ENCODE measurements at places on chromosomes 16 and 17.

DNA sequence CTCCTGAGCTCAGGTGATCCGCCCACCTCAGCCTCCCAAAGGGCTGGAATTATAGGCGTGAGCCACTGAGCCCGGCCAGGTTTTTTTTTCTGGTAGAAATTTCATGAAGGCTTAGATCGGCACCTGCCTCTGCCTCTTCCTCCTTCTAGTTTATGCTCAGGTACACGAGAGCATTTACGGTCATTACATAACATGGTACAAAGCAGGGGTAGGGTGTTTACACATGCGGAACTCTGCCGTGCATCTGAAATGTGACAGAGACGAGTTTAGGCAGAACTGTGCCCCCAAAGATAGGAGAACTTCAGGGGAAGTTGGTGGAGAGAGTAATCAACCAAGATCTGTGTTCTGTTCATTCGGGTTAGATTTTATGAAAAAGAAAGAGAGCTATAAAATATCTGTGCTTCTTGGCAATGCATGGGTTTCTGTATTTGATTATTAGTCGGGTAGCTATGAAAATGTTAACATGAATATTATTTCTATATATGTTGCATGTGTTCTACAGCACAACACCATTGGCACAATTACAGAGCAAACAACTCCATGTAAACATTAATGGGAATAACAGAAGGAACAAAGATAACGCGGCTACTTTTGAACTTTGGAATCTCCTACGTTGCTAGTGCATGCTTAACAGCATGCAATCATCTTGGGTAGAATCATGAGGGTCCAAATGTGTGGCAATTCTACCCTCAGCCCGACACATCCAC is 23.5 kb upstream of the MAP2K6 start:
- no peak for DNase-seq

DNA sequence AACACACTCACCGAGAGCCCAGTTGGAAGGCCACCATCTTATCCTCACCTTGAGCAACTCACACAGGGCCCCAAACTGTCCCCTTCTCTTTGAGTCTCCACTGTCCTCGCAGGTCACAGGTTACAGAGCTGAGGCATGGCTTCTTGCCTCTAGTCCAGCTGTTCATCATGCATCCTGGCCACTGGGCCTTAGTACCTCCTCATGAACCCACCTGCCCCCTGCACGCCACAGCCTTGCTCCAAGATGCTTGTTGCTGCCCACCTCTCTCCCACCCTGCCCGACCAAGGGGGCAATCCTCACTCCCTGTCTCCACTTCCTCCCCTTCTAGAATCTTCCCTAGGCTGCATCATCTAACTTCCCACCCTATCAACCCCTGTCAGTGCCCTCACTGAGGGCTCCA is 17.1 kb downstream of the CDH5 start:
- DNase-seq, result no peak

DNA sequence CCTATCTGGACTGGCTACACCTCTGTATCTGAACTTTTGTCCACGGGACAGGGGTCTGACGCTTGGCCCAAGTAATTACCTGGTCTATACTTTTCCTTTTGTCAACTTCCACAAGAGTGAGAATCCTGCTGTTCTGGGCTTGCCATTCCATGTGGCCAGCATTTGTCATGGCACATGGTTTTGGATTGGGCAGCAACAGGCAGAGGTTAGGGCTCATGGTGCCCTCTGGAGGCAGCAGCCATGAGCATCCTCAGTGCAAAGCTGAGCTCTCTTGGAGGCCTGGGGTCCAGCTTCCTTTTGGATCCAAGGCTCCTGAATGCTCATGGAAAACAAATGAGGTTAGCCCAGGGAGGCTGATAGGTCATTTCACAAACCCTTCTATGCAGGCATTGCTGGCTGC is 7.5 kb upstream of the EDC4 start:
- peak; percentile 42 for DNase-seq

GRCh38 chr16:9885876-9886275 is 296.4 kb downstream of the GRIN2A start:
- DNase-seq, result no peak

- no peak for DNase-seq
Measured at GRCh38 chr16:68356249-68356918, 45.6 kb downstream of the PRMT7 start.

GRCh38 chr16:12113523-12114345 is 137.2 kb downstream of the SNX29 start:
- DNase-seq, result no peak

GRCh38 chr17:4583782-4584100 is 588 bp upstream of the SMTNL2 start:
- no peak for DNase-seq

GRCh38 chr16:47247690-47248089 is 103.9 kb upstream of the NETO2 start:
- no peak for DNase-seq

DNA sequence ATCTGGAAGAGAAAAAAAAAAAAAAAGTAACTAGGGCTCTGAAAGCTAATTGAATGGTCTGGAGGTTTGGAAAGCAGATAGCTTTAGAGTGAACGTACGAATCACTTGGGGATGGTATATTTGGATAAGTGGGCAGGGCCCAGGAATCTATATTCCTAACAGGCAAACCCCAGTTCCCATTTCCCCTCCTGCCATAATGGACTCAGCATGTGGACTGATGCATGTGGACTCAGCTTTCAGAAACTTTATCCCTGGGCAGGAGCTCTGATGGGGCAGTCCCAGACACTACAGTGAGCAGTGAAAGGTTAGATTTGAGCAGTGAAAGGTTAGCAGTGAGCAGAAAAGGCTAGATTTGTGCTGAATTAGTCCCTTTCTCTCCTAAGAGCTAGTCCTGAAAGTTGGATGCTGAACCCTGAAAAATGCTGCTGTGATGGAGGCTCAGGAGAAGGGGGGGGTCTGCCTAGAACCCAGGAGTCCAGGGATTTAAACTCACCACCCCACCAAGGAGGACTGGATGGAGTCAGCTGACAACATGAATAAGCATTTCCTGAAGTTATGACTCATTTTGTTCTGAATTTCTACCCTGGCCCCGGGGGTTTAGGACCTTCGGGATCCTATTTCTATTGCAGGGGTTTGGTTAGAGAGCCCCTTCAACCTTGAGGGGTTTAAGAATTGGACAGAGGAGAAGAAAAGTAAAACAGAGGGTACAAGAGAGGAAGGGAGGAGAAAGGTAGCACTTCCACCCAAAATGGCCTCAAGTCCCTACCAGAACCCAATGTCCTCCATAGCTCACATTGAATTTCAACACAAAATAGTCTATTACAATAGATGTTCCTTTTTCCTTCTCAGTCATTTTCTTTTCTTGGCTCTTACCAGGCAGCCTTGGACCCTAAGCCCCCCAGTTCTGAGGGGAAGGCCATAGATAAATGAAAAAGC is 10.3 kb upstream of the FZD2 start:
- peak; percentile 65 for DNase-seq

GRCh38 chr17:60557805-60558204 is 31.8 kb upstream of the APPBP2 start:
- DNase-seq, result peak; percentile 15

DNA sequence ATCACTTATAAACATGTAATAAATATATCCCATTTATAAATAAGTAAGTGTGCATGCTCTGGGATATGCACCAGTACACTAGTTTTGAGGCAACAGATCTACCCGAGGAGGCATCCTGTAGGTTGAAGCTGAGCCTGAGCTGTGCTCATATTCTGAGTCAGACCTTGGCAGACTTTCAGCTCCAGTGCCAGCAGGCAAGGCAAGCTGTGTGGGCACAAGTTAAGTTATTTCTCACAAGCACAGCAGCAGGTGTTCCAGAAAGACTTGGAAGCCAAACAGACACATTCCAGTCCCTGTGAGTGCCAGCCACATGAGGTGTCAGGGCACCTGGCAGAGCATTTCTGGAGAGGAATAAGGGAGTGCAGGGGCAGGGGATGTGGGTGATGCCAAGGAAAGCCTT is 1.3 kb upstream of the CLEC19A start:
- no peak for DNase-seq

DNA sequence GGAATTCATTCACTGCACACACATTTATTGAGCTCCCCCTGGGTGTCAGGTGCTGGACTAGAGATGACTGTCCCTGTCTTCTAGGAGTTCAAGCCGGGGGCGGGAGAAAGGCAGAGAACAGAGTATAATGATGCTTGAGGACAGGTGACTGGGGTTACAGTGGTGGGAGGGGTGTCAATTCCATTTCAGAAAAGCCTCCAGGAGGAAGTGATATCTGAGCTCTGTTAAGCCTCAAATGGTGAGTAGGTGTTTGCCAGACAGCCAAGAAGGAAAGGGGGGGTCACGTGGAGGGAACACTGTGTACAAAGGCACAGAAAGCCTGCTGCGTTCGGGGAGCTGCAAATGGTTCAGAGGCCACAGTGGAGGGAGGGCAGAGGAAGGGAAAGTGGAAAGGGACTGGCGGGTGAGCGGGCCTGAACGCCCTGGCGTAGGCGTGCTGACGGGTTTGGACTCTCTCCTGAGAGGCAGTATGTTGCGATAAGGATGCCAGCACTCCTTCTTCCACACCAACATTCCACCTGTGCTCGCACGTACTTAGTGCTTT is 9.7 kb upstream of the NXPH3 start:
- DNase-seq, result peak; percentile 38

GRCh38 chr17:34178092-34178491 is 77.0 kb upstream of the CCL2 start:
- DNase-seq, result no peak

DNA sequence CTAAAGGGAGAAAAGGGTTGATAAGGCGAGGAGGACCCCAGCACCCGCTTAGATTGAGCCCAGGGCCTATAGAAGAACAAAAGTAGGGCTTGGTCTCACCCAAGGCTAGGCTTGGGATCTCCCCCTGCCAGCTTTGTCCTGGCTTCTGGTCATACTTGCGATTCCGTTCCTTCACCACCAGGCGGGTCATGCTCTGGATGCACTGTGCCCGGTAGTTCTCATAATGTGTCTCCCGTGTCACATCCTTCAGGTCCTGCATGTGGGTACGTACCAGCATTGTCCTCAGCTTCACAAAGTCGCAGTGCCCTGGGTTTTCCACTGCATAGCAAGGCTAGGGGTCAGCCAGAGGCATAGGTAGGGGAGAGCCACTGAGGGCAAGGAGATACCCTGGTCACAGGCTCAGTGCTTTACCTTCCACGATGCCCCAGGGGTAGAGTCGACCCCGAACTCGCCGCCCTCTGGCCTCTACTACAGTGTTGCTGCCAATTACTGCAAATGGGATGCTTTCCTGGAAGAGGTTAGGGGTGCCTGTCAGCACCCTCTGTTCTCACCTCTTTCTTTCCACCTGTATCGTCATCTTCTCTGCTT is 6.5 kb upstream of the MTMR4 start:
- DNase-seq, result no peak
